ENCODE measurements at places on chromosomes 4 and X.

DNA sequence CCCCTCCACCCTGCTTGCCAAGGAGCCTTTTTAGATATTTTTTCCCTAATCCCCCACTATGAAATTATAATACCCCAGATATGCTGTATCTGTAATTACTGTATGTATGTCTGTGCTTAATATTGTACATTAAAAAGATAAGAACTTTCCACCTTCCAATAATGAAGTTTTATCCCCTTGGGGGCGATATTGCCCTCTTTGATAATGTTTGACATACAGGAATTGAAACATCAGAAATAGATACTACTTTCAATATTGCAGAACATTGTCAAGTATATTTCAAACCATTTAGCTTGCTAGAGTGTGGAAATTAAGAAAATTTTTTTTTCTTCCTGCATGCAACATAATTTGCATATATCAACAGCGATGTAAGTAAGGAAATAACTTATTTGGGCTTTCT, 58.9 kb downstream of the NAF1 start:
- no peak for DNase-seq

DNA sequence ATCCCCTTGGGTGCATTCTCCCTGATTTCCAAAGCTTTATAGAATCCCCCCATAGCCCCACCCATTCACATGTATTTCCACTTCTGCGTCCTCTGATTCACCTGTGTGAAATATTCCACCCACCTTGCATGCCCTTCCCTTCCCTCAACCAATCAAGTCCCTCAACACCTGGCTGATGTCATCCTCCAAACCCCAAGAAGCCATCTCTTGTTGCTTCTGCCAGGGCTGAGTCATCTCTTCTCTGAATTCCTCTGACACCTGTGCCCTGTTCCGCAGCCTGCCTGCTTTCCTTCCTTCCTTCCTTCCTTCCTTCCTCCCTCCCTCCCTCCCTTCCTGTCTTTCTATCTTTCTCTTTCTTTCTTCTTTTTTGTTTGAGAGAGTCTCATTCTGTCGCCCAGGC, 9.9 kb downstream of the CRMP1 start:
- DNase-seq: no peak

DNA sequence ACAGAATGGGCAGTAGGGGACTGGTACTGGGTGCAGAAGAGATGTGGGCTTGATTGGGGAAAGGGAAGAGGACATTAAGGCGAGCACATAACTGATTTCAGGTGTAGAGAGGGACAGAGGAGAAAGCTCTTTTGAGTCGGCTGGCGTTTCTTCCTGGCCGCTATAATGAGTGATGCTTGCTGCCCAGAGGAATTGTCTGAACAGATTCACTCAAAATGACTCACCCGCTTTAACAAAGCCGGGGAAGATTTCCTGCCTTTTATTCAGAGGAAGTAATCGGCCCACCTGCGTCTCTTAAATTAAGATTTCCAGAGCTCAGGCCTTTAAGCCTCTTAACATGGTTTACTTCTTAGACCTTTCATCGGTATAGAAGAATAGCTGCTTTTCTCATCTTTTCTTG, 102.1 kb upstream of the AP1S2 start:
- DNase-seq: no peak

DNA sequence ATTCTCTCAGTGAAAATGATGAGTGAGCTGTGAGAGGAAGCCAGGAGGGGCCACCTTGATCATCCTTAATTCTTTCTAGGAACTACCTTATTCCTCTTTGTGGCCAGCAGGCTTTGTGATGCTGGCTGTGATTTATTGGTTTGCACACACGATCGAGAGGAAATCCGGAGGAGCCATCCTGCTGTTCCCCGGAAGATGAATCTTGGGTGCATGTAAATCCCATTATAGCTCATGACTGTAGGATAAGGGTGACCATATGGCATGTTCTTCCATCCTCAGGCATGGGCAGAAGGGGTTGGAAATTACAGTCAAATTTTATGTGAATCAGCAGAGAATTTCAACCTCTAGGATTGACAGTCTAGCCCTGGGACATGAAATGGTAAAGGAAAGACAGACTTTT, 254.5 kb downstream of the UNC5C start:
- DNase-seq: no peak

- DNase-seq: no peak
Observed at GRCh38 chr4:66842026-66842723, 703.1 kb downstream of the CENPC start.

DNA sequence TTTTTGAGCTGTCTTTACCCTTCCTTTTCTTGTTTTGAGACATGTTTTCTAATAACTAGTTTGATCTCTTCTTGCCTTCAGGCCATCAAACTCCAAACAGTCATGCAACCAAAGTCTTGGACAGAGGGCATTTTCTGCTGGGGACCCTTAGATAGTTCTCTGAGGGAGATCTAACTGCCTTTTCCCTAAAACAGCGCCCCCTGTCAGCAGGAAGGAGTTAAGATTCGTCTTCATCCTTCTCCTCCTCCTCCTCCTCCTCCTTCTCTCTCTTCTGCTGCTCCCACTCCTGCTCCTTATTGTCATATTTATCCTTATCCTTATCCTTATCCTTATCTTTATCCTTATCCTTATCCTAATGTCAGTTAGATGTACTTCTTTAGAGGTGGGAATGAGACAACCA, 417.2 kb downstream of the TRAM1L1 start:
- DNase-seq: no peak

GRCh38 chrX:2547736-2548135, 47.0 kb upstream of the DHRSX start:
- no peak for DNase-seq

GRCh38 chrX:19212037-19212436, 89.8 kb upstream of the ADGRG2 start:
- DNase-seq: no peak

GRCh38 chr4:48018112-48018511, 1.5 kb downstream of the NIPAL1 start:
- DNase-seq: no peak

- peak; percentile 34 for DNase-seq
Observed at GRCh38 chr4:121950680-121951520, 960 bp downstream of the TRPC3 start.

DNA sequence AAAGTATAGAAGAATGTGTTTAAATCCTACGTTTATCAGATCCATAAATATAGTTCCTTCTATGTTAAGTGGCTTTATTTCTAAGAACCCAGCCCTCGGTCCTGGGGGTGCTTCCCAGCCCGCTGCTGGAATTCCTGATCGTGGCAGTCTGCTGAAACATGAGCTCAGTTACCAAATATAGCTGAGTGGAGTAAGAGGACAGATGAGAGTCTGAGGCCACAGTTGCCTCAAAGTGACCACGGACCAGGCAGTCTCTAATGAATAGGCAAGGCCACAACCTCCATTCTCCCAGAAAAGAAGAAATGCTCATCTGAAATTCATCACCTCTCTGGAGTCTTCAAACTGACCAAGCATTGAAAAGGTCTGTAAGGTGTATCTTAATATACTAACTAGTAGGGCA, at the start of gene PALLD:
Gene PALLD, plus strand, starts transcription at position 219 of the 400 bp plus-strand sequence.
- DNase-seq: no peak

DNA sequence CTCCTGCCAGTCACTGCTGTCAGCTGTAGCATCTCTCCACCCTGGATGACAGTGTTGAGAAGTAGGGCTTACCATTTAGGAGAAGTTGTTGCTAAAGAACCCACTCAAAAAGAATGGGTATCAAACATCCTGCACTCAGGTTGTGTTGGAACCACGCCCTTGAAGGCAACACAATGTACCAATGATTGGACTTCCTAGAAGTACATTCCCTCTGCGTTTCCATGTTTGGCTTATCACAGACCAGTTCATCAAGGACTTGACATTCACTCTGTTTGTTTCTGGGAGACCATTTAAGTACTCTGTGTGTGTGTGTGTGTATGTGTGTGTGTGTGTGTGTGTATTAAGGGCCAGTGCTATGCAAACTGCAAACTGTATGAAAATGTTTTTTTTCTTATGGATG, 200.6 kb upstream of the GATB start:
- no peak for DNase-seq

- DNase-seq: no peak
Observed at GRCh38 chrX:24169211-24169610, 19.7 kb downstream of the ZFX start.

DNA sequence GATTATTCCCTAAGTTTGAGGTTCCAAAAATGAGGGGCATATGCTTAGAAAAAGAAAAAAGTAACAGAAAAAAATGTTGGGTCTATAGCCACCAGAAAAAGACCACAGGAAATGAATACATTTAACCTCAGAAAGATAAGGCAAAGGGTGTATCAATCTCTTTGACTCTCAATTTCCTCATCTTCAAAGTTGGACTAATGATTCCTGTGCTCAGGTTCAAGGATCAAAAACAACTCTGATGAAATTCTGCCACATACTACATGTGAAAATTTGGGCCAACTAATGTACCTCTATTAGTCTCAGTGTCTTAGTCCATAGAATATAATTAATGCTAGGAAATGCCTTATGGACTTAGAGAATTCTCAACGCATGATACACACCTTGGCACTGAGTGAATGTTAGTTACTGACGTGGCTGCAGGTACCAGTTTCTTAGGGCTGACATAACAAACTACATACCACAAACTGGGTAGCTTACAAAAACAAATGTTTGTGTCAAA, 257.7 kb downstream of the ANKRD50 start:
- no peak for DNase-seq

DNA sequence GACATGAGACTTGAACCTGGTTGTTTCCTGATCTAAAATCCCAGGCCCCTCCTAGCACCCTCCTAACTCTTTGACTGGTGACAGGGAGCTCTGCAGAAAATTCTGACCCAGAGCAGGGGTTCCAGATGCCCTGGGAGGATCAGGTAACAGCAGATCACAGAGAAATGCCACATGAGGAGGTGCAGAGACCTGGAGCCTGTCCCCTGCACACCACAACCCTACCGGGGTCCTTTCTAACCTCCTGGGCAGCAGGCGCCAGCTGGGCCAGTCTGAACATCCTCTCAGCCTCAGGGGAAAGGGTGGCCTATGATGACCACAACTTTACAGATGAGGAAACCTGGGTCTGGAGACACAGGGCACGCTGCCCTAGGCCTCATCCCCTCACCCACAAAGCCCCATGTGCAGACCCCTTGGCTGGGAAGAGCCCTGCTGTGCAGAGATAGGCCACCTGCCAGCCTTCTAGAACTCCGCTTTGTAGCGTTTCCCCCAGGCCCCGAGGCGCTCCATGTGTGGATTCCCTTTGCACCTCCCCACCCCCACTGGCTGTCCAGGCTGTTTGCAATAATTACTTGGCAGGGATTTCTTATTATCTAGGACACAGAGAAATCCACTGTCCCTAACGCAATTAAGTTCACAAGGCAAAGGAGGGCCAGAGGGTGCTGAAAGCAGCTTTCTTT, 36.5 kb downstream of the WDR1 start:
- DNase-seq: no peak

DNA sequence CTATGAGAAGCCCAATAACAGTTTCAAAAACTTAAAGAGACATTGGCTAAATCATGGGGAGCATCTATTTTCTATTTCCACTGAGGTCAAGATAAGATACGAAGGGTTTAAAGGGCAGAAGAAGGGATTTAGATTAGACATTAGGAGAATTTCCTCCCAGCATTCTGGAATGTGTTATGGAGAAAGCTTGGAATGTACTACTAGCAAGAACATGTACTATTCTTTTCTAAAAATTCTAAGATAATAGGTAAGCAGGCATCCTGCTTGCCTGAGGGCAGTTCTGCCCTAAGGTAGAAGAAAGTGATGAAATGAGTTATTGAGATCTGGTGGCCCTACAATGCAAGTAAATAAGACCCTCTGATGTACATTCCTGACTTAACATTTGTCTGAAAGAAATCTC, 279.2 kb downstream of the NR3C2 start:
- DNase-seq: no peak

DNA sequence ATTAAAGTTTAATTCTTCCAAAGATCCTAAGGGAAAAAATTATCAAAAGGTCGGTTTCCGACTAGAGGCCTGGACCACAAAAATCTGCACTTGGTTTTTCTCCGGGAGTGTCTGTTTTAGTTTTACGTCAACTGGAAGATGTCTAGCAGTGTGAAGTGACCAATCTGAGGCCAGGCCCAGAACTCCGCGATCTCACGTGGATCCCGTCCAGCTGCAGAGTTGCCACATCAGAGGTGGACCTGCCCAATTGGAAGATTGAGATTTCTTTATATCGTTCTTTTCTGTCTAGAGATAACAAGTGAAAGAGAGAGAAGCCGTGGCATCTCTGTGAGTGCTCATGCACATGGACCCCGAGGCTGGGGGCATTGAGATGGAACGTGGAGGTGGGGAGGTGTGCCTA, 115.8 kb downstream of the AFF1 start:
- no peak for DNase-seq

- no peak for DNase-seq
Observed at GRCh38 chr4:15510961-15511360, 41.3 kb downstream of the CC2D2A start.

- DNase-seq: no peak
Observed at GRCh38 chr4:24321616-24322015, 262.7 kb downstream of the DHX15 start.

DNA sequence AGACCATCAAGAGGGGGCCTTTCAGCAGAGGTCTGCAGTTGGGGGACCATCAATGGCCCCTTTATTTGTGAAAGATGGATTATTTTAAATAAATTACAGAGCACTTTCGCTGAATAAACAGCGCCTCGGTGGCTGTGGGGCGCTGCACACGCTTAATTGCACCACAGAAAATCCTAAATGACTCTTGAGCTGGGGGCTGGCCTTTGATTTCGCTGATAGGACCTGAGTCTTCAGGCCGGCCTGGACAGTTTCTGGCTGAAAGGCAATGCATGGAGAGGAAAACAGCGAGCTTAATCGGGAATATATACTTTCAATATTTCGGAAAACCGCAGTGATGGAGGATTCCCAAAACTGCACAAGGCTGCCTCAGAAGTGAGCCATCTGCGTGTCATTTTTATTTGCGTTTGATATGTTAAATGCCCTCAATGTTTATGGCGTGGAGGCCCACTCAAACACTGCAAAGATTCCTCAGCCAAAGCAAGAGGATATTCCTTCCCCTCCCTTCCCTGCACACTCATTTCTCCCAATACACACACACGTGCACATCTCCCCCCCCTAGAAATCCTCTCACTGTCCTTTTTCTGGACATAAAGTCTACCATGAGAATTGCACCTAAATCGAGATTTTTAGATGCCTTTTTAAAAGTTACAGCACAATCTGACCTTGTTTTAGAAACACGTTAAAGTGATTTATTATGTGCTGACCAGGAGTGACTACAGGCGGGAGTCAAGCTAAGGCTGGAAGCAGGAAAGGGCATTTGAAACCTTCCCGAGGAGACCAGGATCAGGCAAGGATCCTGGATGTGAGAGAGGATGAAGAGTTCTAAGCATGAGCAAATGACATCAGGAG, 340.7 kb downstream of the RAB28 start:
- DNase-seq: peak; percentile 16

DNA sequence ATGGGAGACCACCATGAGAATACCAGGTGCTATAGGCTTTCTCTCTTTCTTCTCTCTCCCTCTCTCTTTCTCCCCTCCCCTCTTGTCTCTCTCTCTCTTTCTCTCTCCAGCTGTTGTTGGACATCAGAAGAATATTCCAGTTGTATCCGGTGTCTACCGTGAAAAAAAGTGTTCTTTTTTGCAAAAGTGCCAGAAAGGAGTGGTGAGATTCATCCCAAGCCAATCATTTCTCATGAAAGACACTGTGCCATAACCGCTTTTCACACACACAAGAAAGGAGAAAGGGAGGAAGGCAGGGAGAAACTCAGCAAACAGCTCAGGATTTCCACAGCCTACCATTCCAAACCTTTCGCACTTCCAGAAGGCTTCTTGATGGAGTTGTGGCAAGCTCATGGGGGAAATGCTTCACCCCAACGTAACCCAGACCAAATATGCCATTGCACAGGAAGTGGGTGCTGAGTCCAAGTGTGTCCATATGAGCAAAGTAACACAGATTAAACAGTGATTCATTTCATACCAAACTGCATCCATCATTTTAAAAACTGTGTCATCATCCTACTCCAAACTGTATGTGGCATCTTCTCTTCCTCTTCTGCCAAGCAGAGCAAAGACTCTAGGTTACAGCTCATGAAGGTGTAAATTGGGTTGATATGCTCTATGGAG, 224.0 kb downstream of the APBB2 start:
- DNase-seq: no peak

Measured in right lung (tissue), 10 donors.